SHP77 treated with DMSO at 0.1 percent for 48 hours (cell line): ENCODE measurements at places on chromosomes 3 and 15.

DNA sequence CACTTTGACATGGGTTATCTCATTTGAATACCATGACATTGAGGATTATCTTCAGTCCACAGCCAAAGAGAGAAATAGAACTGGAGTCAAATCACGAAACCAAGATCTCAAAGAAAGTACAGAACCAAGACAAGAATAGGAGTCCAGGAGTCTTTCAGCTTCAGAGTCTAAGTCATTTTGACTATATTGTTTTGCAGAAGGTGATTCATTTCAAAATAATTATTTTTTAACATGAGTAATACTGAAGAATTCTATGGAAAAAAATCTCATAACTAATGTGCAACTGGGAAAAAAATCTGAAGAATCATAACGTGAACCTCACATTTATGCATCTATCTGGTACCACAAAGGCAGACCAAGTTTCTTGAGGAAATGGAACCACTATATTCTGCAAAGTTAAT, 60.3 kb downstream of the UBE3A start:
- no peak for DNase-seq

DNA sequence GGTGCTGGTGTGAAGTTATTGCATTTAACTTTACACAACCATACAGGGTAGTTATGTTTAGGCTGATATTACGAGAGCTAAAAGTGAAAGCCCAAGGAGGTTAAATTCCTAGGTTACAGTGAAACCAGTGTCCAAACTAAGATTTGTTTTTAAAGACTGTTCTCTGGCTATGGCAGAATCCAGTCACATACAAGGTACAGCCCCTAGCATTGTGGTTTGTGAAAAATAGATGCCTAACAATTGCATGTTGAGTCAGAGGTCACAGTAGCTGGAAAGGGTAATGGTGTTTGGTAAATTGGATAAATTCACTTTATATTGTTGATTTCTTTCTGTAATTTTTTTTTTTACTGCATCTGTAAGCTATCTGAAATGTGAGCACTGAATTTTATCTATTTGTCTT, 614.6 kb upstream of the TBL1XR1 start:
- DNase-seq, result no peak

GRCh38 chr15:69272139-69272538, 26.6 kb upstream of the PAQR5 start:
- no peak for DNase-seq

DNA sequence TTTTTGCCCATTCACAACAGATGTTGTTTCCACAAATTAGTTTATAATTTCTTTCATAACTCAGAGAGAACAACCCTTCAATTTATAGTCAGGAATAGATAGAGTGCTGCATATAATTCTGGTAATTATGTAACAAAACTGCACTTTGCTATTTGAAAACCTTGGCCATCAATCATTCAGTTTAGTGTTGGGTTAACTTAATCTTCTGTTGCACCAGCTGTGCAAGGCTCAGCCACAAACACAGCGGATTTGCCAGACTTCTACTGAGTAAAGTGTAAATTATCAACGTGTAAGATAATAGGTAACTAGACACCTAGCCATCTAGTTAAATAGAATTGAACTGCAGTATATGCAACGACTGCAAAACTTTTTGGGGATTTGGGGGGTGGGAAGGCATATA, 1064.3 kb upstream of the EPHA6 start:
- DNase-seq, result no peak

DNA sequence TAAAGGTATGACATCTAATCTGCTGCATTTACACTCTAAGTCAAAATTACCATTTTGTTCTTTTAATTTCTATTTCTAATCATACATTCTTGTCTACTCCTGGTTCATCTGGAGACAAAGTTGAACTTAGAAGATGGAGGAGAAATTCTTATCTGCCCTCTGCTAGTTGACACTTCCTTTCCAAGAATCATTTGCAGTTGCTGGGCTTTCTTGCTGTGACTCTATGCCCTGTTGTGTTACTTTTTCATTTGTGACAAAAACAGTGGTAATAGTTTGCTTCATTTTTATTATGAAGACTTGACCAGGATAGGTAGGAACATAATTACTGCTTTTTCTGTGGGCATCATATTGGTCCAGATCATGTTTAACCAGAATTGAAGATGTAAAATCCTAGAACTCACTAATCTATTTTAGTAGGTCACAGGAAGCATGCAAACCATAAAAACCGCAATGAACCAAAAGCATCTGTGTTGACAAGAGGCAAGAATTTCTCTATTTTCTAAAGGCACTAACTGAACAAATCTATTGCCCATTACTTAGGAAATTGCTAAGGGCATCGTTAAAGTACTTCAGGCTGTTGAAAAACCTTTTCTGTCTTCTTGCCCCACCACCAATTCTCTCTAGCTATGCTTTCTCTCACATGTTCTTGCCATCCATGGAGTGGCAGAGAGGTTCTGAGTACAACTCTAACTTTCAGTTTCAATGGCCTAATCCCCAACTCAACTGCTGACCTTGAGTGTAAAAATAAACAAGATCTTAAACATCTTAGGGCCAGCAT, 4.2 kb upstream of the CCR2 start:
- no peak for DNase-seq
